Chondrocyte (in vitro differentiated cells): ENCODE measurements at places on chromosomes 1 and 21. TPM values are rescaled to one million over a fixed set of nuclear protein-coding genes. Genes with fewer than 3 reads are reported as not detected.

Gene NCDN
- 35.3 to 46.5 TPM (median 36.4 TPM) in 3 replicates for total RNA-seq

Gene LMNA
- total RNA-seq, result 641 to 675 TPM (median 641 TPM) in 3 replicates

Gene SLC45A1
- total RNA-seq, result 2.9 to 5.1 TPM (median 4.8 TPM) in 3 replicates

DNA sequence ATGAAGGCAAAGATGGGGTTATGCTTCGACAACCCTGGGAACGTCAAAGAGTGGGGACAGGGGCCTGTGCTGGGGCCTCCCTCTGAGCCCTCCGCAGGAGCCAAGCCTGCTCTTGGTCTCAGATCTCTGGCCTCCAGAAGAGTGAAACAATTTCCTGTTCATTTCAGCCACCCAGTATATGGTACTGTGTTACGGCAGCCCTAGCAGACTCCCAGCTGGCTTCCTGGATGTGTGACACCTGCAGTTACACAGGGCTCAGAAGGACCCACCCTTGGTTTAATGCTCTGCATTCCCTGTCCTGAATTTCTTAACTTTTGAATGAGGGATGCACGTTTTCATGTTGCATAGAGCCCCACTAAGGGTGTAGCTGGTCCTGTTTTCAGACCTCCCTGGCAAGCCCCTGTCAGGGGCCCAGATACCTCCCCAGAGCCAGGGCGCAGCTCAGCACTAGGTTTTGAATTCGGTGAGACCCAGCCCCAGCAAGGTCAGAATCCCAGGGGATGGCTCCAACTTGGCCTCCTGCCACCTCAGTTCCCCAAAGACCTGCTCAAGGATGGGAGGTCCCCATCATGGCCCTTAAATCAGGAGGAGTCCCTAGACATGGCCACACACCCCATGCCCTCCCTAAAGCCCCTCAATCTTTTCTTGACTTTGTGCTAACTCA lies 79.0 kb upstream of the IFFO2 start:
- no peak overlapping the region for H3K4me3 ChIP-seq
- H3K4me1 ChIP-seq, result peaks cover 19% of the 10 kb centered on the region
- peak; percentile 49 for DNase-seq
- H3K27me3 ChIP-seq, result peaks cover 13% of the 10 kb centered on the region
- H3K27ac ChIP-seq, result no peak overlapping the region

GRCh38 chr1:184866991-184867788 lies 107.1 kb downstream of the NIBAN1 start:
- H3K27me3 ChIP-seq, result no peaks in the 10 kb centered on the region
- no peak for DNase-seq
- H3K4me3 ChIP-seq, result no peak overlapping the region
- H3K27ac ChIP-seq, result peak overlapping the region; percentile 34

Gene PDZK1
- total RNA-seq, result 0.38 to 1.1 TPM (median 0.50 TPM) in 3 replicates

Gene AADACL3
- total RNA-seq, result not detected in 3 replicates

DNA sequence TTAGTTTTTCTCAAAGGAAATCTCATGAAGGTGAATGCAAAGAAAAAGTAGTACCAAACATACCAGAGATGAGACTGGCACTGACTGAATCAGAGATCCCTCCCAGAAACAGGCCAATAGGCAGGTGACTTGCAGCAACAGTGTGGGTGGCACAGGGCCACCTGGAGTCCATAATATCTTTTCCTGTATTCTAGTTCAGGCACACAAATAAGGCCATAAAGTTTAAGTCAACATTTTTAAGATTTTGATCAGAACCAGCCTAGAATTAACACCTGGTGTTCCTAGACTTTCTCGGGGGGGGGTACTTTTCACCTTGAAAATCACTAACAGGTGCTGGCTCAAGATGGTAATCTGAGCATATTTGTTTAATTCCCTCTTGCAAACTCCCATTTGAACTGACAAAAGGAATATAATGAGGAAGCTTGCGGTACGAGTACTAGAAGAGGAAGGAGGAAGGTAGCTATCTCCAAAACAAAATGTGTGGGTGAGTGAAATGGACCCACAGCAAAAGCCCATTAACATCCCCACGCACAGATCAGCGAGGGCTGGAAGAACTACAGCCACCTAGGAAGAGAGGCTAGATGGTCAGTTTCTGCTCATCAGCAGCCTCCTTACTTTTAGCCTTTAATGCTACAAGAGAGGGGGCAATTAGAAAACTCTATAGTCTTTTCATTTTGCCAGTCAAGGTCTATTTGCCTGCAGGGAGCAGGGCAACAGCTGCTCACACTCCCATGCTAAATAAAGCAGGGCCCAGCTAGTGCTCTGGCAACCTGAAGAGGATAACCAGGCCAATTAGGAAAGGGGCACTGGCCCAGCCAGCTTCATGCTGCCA lies 18.9 kb downstream of the SDE2 start:
- H3K27ac ChIP-seq, result no peak overlapping the region
- H3K27me3 ChIP-seq, result no peaks in the 10 kb centered on the region
- H3K4me3 ChIP-seq, result no peak overlapping the region
- DNase-seq, result no peak
- H3K36me3 ChIP-seq, result peaks cover 27% of the 10 kb centered on the region

Gene COL6A2
- total RNA-seq, result 1,314 to 1,671 TPM (median 1,646 TPM) in 3 replicates

DNA sequence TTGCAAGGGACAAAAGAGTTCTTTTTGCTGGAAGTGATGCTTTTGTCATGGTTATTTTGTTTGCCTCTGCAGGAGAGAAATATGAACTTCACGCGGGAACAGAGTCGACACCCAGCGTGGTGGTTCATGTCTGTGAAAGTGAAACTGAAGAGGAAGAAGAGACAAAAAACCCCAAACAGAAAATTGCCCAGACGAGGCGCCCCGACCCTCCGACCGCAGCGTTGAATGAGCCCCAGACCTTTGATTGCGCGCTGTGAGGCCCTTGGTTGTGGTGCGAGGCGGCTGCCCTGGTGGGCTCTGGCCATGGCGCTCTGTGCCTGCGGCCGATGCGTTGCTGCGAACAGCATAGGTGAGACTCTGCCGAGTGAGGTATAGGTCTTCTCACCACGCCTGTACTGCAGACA lies 20.9 kb upstream of the NCMAP start:
- DNase-seq, result no peak
- no peaks in the 10 kb centered on the region for H3K4me1 ChIP-seq
- peaks cover 7% of the 10 kb centered on the region for H3K36me3 ChIP-seq
- H3K4me3 ChIP-seq, result no peak overlapping the region
- H3K27me3 ChIP-seq, result no peaks in the 10 kb centered on the region

DNA sequence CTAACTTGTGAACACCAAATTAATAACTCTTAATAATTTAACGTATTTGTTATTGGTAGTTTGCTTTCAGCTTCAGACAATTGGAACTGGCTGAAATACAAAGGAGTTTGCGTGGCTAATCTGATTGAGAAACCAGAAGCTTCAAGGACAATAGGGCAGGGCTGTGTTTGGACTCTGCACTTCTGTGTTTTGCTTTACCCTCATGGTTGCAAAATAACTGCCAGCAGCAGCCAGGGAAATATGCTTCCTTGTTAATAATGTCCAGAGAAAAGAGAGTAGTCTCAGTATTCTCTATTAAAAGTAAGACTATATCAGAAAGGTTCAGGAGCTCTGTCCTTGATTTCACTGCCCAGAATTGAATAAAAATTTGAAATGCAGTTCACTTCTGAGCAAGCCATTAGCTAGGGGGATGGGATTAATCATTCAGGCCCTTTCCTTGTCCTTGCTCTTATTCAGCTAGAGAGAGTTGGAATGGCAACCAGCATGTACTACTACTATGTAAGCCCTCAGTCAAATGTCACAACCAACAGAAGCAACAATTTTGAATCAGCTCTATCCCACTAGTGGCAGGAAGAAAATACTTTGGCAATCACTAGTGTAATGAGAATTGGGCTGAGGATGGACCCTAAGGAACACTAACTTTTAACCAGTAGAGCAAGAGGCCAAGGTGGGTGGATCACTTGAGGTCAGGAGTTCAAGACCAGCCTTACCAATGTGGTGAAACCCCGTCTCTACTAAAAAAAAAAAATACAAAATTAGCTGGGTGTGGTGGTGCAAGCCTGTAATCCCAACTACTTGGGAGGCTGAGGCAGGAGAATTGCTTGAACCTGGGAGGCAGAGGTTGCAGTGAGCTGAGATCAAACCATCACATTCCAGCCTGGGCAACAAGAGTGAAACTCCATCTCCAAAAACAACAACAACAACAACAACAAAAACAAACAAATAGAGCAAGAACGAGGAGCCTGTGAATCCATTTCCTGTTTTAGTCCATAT lies 76.8 kb downstream of the POU2F1 start:
- H3K36me3 ChIP-seq, result no peaks in the 10 kb centered on the region
- H3K4me3 ChIP-seq, result no peak overlapping the region
- H3K4me1 ChIP-seq, result peaks cover 4% of the 10 kb centered on the region
- DNase-seq, result no peak

Gene CHRM3
- 0.05 to 0.29 TPM in 2 of 3 replicates, not detected in the other for total RNA-seq
